Activated CD8-positive, alpha-beta memory T cell treated with anti-CD3 and anti-CD28 coated beads, Interleukin-2, amount 10 ng/mL, durations not matched to agents 7 days and 5 days (primary cell): ENCODE measurements at places on chromosomes 5 and 9.
A peak's percentile ranks its signal among the peaks of the same experiment; 100 is the strongest.

GRCh38 chr9:34458959-34459340, 345 bp downstream of the DNAI1 start:
- peak overlapping the region; percentile 86 for H3K4me3 ChIP-seq
- DNase-seq: no peak
- H3K4me1 ChIP-seq: peaks cover 49% of the 10 kb centered on the region
- peaks cover 8% of the 10 kb centered on the region for H3K27me3 ChIP-seq

DNA sequence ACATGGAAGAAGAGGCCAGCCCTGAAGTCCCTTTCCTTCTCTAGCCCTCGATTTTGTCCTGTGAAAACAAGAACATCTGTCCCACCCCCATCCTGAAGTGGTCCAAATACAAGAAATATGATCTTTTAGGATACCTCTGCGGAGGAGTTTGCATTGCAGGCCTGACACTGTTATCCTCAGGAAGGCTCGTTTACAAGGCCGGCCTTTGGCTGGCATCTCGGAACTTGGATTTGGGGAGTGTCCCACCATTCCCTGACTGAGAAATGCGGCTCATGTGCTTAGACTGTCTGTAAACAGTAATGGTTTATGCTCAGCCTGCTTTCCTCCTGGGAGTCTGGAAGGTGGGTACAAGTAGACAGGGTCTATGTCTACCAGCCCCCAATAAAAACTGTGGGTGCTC, 26.4 kb downstream of the WHRN start:
- peaks cover 3% of the 10 kb centered on the region for H3K27me3 ChIP-seq
- no peak overlapping the region for H3K4me3 ChIP-seq
- DNase-seq: no peak
- peaks cover 36% of the 10 kb centered on the region for H3K4me1 ChIP-seq
- no peaks in the 10 kb centered on the region for H3K36me3 ChIP-seq
- no peak overlapping the region for H3K27ac ChIP-seq

DNA sequence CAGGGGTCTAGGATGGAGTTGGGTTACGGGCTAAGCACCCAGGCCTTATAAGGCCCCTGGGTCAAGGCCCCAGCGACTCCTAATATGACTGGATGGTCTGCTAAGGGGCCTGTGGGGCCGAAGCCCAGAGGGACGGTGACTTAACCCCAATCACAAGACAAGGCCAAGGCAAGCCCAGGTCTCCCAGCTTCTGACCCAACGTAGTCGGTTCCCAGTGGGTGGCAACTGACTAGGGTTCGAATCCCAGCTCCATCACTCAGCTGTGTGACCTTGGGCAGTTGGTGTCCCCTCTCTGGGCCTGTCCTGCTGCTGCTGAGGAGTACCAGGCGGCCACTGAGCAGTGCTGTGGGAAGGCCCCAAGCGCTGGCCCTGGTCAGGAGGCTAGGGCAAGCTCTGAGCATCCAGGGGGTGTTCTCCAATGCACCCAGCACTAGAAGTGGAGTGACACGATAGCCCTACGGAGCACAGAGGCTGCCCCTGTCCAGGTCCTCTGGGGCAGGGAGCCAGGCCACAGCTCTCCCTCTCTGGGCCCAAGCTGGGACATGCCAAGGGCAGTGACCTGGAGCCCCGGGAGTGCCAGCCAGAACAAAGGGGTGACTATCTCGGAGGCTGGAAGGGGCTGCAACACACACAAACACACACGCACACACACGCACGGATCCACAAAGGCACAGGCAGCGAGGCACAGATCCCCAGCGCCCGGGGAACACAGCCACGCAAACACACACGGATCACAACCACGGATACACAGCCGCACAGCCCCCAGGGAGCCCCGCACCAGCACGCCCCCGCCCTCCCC, 512 bp downstream of the AK1 start:
- no peak overlapping the region for H3K27ac ChIP-seq
- peaks cover 3% of the 10 kb centered on the region for H3K36me3 ChIP-seq
- H3K4me3 ChIP-seq: no peak overlapping the region

DNA sequence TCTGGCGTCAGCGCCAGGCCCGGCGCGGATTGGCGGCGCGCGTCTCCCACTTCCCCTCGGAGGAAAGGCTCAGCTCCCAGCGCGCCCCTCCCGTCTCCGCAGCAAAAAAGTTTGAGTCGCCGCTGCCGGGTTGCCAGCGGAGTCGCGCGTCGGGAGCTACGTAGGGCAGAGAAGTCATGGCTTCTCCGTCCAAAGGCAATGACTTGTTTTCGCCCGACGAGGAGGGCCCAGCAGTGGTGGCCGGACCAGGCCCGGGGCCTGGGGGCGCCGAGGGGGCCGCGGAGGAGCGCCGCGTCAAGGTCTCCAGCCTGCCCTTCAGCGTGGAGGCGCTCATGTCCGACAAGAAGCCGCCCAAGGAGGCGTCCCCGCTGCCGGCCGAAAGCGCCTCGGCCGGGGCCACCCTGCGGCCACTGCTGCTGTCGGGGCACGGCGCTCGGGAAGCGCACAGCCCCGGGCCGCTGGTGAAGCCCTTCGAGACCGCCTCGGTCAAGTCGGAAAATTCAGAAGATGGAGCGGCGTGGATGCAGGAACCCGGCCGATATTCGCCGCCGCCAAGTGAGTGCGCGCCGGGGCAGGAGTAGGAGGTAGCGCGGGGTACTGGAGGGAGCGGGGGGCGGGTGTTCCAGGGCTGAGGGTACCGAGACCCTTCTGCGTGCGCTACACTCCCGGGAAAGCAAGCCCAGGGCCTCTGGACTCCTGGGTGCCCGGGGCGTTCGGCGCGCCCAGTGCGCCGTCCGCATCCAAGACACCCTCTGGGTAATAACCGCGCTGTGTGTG, at the start of gene MSX2:
TSS of gene MSX2 (plus strand) at position 99 of the 777 bp plus-strand sequence. CDS start at position 177, 78 bp downstream.
- peaks cover 2% of the 10 kb centered on the region for H3K4me1 ChIP-seq
- H3K4me3 ChIP-seq: peak within 1 kb of the TSS; percentile 47
- peaks cover 5% of the 10 kb centered on the region for H3K36me3 ChIP-seq
- peak within 1 kb of the TSS; percentile 64 for H3K27ac ChIP-seq
- peaks cover 87% of the 10 kb centered on the region for H3K27me3 ChIP-seq

GRCh38 chr9:133741716-133742115, 3.6 kb upstream of the SARDH start:
- no peak overlapping the region for H3K27ac ChIP-seq
- DNase-seq: no peak
- no peak overlapping the region for H3K4me3 ChIP-seq
- H3K36me3 ChIP-seq: no peaks in the 10 kb centered on the region
- no peaks in the 10 kb centered on the region for H3K4me1 ChIP-seq

DNA sequence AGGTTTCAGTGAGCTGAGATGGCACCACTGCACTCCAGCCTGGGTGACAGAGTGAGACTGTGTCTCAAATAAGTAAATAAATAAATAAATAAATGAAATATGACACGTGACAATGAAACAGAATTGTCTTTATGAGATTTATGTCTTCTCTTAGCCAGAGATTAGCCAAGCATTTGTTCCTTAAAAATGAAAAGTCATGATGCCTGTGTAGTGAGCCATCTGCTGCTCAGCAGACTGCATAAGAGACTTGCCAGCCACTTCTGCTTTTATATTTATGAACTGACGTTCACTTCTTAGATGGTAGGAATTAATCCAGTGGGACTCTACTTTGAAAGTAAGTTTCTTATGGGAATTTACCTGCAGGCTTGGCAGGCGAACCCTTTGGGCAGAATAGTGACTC, 227.4 kb downstream of the NR3C1 start:
- H3K27ac ChIP-seq: no peak overlapping the region
- no peaks in the 10 kb centered on the region for H3K27me3 ChIP-seq
- H3K4me3 ChIP-seq: no peak overlapping the region
- DNase-seq: no peak
